GM13976 (cell line): ENCODE measurements at places on chromosomes 6 and 20.

DNA sequence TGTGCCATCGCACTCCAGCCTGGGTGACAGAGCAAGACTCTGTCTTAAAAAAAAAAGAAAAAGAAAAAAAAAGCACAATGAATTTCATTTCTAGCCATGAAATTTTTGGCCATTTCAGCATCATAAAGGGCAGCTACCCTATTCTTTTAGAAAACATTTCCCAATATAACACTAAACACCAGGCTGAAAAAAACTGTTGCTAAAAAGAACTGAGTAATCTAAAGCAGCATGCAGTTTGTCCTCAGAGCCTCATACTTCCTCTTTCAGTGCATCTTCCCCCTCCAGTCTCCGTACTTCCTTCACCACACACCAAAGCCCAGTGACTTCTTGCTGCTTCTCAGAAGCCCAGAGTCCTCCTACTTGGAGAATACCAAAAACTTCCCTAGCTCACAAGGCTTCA is 5.6 kb upstream of the IFNGR1 start:
- peak; percentile 45 for DNase-seq

GRCh38 chr6:47377971-47378370 is 68.3 kb upstream of the TNFRSF21 start:
- no peak for DNase-seq

- DNase-seq: no peak
Observed at GRCh38 chr20:61311656-61312387, 59.8 kb downstream of the CDH4 start.

DNA sequence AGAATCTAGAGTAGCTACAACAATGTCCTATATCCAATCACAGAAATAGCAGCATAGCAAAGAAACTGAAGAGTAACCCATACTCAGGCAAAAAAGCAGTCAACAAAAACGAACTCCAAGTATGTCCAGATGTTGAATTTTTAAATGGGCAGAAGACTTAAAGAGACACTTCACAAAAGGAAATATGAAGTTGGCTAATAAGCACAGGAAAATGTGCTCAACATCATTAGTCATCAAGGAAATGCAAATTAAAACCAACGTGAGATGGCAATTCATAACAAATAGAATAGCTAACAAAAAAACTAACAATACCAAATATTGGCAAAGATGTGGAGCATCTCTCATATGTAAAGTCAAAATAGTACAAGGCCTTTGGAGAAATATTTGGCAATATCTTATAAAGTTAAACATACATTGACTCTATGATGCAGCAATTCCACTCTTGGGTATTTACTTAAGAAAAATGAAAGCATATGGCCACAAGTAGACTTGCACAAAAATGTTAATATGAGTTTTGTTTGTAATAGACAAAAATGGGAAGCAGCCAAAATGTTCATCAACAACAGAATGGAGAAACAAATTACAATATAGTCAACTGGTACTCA is 37.7 kb downstream of the FRK start:
- DNase-seq: no peak

- peak; percentile 59 for DNase-seq
Observed at GRCh38 chr6:15301179-15302006, 55.5 kb downstream of the JARID2 start.

- DNase-seq: no peak
Observed at GRCh38 chr6:14796974-14797762, 448.7 kb upstream of the JARID2 start.

- DNase-seq: no peak
Observed at GRCh38 chr6:34389034-34389433, 3.4 kb downstream of the NUDT3 start.
